RPMI8226 (cell line): ENCODE measurements at places on chromosomes 3 and 15.

- peak; percentile 54 for DNase-seq
Measured at GRCh38 chr3:56799251-56799882, 2.4 kb downstream of the ARHGEF3 start.

GRCh38 chr15:63163217-63163616 is 5.9 kb upstream of the RPS27L start:
- no peak for DNase-seq

DNA sequence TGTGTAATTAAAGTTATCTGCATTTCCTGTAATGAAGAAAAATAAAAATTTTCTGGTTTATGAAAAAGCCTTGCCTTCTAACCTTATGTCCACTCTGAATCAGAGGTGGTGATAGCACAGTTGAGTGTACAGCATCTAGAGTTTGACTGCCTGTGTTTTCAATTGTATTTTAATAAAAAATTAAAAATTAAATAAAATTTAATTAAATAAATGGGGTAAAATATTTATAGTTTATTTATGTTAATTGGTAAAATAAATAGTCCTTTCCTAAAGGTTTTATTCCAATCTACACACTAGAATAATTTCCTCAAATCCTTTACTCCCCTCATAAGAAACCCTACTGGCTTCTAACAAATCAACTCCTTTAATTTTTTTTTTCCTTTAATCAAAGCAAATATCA is 111.8 kb upstream of the MYO5C start:
- DNase-seq, result no peak

GRCh38 chr3:89787485-89787884 is 680.1 kb downstream of the EPHA3 start:
- DNase-seq, result no peak

DNA sequence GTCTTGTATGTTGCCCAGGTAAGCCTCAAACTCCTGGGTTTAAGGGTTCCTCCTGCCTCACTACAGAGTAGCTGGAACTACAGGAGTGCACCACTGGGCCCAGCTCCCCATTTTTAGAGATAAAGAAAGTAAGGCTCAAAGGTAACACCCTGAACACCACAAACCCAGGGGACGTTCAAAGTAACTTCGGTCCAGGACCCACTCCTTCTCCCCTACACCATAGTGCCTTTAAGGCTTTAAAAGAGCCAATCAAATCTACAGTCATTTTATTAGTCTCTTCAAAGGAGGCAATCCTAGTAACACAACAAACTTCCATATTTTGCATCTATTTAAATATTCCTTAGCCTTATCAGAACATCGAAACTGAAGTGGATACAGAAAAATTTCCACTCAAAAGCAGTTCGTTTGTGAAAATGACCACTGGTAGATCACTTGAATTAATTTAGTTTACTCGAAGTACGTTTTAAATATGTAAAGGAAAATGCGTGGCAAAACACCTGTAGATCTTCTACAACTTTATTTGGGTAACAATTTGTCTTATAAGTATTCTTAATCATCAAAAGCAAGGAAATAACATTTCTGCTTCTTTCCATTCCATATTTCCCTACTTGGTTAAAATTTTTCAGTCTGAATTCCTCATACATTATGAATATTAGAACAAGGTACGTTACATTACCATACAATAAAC is 1.8 kb downstream of the STAG1 start:
- DNase-seq, result peak; percentile 50

- DNase-seq, result no peak
Measured at GRCh38 chr3:169299129-169299528, 364.4 kb downstream of the MECOM start.

- peak; percentile 35 for DNase-seq
Measured at GRCh38 chr3:70108072-70108471, 108.5 kb downstream of the SAMMSON start.
